Neural crest cell (in vitro differentiated cells): ENCODE measurements at places on chromosomes 2 and 18.

DNA sequence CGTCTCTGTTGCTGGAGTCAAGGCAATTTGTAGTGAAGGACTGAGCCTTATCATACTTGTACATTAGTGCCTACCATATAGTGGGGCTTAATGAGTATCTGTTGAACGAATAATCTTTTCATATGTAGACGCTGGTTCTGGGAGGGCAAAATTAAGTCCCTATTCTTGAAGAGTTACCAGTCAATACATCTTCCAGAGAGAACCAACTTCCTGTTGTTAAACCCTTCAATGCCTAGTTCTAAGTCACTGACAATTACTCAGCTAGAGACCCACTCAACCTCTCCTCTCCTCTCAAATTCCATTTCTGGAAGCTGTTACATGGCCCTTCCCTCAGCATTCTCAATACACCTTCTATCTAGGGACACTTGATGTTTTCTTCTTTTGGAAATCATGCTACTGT is 1.1 kb upstream of the MOB4 start:
- no peak for DNase-seq

GRCh38 chr2:136410673-136411072 is 292.7 kb upstream of the CXCR4 start:
- no peak for DNase-seq

DNA sequence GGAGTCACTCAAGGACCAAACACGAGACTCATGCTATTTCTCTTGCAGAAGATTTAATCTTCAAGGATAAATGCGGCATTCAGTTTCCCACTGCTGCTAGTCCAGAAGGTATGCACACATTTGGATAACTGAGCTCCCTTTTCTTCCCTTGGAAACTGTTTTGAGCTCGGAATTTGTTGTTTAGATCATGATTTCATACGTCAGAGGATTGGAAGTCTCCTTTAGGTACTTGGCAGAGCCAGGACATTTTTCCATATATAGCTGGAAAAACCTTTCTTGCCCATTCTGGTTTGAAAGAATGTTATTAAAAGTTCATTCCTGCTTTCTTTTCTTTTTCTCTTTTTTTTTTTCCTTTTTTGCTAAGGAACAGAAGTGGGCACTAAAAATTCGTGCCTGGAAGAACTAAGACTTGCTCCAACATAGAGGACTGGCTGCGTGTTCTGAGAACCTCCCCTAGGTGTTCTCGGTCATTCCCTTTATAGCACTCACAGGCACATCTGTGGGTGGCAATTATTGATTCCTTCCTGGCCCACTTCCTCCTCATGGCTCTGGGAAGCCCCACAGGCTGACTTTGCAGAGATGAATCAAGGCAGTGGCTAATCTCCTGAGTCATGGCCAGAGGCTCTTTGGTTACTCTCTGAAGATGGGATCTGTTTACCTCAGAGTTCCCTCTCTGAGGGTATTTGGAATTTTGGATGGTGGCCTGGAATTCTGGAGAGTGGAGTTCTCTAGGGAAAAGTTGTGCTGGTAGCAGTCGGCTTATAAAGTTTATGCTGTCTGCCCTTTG is 104.8 kb downstream of the PLCL1 start:
- no peak for DNase-seq

GRCh38 chr2:238667008-238667407 is 180.9 kb upstream of the TWIST2 start:
- no peak for DNase-seq

DNA sequence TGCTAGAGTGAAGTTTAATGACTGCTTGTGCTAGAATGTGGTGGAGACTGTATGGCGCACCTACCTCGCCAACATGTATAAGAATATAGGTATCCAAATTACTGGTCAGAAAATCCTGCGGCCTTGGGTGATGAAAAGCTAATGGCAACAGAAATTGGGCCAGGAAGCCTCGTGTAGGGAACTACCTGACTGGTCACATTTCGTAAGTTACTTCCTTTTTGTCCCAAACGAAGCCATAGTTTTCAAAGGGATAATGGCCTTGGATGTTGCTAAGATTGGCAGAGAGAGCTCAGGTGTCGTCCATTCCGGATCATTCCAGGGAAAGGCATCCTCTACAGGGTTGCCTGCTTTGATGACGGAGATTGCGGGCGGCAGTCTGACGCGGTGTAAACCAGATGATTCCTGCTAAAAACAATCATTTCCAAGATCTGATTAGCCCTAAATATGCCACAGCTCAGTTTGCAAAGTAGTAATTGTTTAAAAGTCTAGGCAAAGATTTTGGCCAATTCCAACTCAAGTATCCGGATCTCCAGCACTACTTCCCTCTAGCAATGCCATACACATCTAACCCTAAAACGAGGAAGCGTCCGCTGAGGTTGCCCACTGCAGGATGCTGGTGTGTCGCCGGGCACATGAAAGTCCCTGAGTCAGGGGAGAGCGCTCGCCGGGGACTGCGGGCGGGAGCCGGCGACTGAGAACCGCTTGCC is 708 bp upstream of the MALT1 start:
- DNase-seq: no peak

DNA sequence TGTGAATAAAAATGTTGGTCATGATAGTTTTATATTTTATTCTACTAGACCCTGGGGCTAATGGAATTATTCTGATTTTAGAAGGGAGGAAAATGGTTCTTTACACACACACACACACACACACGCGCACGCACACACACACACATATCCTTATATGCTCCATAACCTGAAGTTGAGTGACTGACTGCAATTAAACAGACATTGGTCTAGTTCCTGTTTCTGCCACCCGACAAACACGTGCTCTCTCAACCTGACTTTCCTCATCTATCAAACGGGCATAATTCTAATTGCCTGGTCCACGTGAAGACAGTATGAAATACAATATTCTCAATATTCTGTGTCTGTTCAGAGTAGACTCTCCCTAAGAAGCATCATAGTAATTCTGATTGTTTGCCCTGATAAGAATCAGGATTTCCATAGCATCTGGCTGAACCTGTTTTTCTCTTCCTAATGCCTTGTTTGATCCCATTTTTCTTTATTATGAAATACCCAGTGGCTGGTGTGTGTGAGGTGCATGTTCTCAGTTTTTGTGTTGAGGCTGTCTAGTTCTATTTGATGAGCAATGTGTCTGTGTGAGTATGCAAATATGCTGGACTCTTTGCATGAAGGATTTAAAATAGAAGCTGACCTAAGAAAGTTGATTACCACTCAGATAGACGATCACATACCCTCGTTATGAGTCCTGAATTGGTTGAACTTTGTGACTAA is 51.0 kb downstream of the SETBP1 start:
- no peak for DNase-seq

DNA sequence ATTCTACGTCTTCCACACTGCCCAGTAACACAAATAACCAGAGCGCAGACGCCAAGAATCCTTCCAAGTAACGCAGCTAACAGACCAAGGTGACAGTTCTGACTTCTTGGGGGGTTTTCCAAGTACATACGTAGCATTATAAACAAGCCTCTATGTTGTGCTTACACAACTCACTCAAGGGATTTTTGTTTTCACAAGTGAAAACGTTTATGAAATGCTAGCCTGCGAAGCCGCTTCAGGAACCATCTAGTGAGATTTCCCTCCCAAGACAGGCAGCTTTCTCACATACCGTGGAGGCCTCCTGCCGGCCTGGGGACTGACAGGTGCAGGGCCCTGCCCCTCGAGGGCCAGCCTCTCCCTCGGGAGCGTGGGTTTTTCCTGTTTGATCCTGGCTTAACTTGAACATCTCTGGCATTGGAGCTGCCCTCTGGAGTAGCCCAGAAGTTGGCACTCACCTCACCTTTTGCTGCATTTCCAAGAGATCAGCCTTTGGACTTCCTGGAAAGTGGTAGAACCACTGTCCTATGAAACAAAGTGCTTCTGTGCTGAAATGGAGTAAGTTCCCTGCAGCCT is 151.1 kb downstream of the MBP start:
- no peak for DNase-seq

- no peak for DNase-seq
Observed at GRCh38 chr2:149191915-149192314, 138.5 kb upstream of the LYPD6 start.

DNA sequence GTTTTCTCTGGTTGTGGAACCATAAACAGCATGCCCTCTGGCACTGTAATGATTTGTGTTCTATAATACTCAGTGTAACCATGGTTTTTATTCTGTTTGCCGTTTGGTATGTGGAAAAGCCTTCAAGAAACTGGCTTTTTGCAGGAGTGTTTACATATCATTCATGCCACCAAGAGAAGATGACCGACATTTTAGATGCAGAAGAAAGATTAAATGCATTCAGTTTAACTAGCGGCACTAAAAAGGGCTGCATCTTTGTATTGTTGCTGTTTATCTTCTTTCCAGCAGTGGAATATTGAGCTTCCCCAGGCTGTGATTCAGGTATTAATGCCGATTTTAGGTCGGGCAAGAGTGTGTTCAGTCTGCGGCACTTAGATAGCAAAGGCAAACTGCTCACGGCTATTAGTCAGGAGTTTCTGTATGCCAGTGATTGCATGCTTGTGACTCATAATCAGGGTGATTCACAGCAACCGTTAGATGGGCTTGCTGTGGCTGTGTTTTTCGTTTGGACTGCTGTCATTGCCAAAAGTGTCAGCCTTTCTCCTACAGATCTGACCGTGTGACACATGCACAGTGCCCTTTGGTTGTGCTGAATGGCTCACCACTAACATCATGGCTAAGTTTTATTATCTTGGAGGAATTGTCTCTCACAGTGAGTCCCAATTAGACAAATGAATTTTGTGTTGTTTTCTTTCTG is 479.7 kb downstream of the PARD3B start:
- no peak for DNase-seq

DNA sequence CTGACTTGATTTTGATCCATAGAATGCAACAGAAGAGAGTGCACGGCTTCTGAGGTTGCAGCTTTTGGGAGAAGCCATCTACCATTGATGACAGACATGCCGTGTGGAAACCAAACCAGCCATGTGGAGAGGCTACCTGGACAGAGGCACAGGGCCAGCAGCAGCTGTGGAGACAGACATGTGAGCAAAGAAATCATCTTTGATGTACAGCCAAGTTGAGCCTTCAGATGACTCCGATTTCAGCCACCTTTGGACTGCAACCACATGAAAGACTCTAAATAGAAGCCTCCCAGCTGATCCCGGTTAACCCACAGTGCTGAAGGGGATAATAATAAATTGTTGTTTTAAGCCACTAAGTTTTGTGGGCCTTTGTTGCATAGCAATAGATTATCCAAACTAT is 54.2 kb downstream of the TSN start:
- no peak for DNase-seq
